ENCODE measurements at places on chromosomes 5 and 9.

DNA sequence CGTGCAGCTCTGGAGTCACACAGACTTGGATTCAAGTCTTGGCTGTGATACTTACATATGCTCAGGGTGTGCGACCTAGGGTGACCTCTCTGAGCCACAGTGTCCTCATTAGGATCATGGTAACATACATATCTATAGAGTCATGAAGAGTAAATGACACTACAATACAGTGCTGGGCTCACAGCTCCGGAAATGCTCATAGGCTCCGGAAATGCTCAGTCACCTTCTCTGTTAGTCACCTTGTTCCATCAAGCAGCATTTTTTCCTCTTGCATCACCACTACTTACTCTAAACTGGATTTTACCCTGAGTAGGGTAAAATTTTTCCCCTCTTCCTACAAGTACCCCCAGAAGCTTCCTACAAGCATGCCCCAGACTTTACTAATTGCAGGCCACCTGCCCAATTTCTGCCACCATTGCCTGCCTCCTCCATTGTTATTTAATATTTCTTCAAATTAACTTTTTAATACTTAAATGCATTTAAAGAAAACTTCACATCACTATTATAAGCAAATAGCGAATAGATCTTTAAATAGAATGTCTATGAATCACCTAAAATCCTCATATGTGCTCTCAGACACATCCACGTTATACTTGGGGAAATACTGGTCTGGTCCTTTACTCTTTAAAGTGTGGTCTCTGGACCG is 147.6 kb upstream of the SPRY4 start:
- DNase-seq, result no peak

DNA sequence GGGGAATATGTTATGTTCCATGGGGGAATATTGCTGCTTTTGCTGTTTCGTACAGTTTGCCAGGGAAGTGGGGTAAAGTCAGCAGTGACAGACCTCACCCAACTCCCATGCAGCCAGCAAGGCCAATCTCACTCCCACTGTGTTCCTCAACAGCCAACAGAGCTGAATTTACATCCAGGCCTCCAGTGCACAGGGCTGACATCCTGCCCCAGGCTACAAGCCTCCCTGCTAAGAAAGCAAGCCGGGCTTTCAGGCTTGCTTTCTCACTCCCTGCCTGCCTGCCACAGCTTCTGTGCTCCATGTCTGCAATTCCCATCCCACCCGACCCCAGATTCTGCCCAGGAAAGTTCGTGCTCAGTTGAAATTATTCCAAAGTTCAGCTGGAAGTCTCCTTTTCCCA is 25.5 kb upstream of the SNCAIP start:
- DNase-seq, result no peak

DNA sequence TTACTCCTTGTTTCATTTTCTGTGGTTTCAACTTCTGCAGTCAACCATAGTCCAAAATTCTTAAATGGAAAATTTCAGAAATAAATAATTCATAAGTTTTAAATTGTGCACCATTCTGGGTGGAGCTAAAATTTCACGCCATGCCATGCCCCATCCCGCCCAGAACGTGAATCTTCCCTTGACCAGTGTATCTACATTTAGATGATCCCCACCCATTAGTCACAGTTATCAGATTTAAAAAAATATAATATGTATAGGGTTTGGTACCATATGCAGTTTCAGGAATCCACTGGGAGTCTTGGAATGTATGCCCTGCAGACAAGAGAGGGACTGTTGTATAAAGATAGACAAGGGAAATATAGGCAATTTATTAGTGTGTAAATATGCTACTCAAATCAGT is 759.7 kb upstream of the ZNF608 start:
- DNase-seq, result no peak

- no peak for DNase-seq
Observed at GRCh38 chr5:77563475-77563874, 71.4 kb upstream of the WDR41 start.

- DNase-seq, result no peak
Observed at GRCh38 chr5:80229902-80230255, 26.0 kb downstream of the SERINC5 start.

DNA sequence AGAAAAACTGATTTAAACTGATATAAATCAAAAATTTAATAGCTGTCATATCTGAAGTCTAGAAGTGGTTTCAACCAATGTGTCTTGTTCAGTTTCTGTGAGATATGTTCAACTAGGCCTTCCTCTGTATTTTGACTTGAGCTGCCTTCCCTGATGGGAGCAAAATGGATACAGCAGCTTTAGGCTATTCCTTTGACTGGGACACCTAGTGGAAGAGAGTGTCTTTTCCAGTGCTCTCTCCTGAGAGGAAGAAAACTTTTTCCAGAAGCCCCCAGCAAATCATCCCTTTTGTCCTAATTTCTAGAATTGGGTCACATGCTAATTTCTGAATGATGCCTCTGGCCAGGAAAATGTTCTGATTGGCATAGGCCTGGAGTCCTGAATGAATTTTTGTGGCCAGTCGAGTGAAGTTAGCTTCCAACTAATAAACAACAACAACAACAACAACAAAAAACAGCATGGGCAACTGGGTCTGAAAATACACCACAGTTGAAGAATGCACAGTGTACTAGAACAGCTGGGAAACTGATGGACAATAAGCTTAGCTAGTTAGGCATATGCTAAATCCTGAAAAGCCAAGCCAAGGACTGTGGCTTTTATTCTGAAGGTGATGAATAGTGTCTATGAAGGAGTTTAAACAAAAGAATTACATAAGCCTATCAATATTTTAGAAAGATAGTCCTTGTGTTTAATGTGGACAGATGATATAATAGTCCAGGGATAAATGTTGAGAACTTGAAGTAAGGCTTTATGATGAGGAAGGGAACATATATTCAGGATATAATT is 125.7 kb downstream of the FBN2 start:
- DNase-seq, result no peak

DNA sequence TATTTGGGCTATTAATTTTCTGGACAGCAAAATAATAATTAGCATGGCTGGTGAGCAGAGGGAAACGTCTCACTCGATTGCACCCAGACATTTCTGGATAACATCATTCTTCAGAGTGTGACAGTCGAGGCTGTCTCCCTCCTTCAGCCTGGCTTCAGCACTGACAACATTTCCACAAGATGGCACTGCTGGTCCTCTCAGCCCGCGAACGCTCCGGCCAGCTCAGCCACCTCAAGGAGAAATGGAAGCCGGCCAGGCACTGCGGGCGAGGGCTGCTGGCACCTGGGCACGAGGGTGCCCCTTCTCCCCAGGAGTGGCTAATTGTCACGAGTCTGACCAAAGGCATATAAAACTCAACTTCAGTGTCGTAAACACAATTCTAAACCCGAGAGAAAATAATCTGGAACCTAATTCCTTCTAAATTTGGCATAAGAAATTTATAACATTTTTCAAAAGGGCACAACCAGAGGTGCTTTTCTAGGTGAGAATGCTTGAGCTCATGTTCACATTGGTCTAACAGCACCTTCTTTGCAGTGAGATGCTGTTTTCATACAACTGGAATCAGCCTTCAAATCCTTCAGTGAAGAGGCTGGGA is 65.9 kb downstream of the DAP start:
- DNase-seq, result peak; percentile 80

- no peak for DNase-seq
Observed at GRCh38 chr9:134410835-134411217, 84.6 kb downstream of the RXRA start.

DNA sequence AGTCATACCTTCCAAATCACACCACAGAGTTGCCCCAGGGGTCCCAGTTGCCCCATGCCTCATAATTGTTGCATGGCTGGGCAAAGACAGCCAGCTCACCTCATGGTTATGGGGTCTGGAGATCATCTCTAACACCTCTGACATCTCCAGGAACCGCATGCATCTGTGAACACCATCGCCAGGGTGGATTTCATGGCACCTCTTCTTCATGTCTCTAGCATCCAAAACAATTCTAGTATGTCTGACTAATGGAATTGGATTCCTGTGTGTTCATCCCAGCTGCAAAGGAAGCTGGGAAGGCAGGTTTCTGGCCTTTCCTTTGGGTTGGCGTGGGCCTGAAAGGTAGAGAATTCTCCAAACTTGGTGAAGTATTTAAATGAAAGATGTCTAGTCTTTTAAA is 122.3 kb upstream of the ABCA1 start:
- DNase-seq, result no peak

DNA sequence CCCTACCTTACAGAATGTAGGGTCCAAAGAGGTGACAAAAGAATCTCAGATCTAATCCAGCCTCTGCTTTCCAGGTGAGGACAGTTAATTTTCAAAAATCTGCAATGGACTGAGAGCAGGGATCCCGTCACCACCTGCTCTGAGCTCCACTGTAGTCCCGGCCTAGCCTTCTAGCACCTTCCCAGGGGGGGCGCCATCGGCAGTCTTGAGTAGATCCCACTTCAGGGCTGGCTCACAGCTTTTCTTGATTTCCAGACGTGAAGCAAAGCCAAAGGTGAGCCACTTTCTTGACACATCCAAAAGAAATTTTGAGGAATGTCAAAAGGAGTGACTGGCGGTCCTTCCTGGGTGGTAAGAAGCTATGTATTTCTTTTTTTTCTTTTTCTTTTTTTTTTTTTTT is 114.1 kb downstream of the SYK start:
- no peak for DNase-seq

DNA sequence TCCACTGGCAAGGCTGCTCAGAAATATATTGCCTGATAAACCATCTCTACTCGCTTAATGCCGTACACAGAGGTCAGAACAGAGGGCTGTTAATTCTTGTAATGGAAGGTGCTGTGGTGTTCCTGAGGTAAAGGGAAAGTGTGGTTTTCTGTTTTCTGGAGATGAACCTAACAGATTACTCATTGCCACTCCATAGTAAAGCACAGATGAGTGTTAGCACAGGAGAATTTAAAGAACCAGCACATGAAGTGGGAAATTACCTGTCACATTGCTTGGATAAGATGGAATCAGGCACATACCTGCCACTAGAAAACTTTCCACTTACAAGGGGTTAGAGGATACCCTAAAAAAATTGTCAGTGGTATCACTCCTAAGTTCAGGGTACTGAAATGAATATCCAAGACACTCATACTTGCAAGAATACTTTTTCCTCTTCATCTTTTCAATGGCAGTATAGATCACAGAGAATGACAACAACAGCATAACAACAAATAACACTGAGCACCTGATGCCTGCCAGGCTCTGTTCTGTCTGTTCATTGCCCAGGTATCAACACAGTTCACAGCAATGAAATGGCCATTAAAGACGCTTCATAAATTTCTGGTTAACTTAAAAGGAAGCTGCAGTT is 152.9 kb upstream of the GNA14 start:
- no peak for DNase-seq

DNA sequence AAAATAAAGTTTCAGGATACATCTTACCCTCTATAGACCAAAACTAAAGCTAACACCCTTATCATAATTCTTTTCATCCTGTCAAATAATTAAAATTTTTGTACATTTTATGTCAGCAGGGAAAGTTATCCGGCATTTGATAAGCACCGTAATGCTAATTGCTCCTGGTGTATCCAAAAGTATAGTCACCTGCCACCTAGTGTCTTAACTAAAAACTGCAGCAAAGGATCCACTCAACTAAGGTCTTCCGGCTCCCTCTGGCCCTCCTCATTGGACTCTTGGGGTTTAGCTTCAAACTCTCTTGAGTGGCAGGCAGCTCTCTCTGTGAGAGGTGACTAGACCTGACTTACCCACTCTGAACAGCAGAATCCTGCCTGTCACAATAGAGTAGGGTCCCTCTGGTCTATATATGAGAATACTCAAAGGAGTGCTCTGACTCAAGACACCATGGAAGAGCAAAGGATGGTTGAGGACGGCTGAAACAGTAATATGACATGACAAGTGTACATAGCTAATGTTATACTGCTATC is 60.4 kb upstream of the CAST start:
- DNase-seq, result no peak

DNA sequence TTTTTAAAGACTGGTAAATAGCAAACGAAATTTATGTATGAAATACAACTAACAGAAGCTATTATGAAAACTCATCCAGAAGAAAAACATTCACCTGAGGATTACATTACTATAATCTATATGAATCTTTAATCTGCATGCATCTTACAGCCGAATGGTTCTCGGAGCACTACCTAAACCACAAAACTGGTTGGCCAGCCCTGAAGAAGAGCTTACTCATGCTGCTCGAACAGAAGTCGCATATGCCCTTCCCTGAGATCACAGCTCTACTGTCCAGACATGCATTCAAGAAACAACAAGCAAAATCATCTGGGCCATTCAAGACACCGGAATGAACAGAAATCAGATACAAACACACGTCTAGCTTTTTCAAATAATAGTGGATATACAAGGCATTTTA is 931.0 kb upstream of the DMAC1 start:
- DNase-seq, result no peak

- DNase-seq, result no peak
Observed at GRCh38 chr5:163497315-163497714, 8.1 kb upstream of the MAT2B start.

- no peak for DNase-seq
Observed at GRCh38 chr5:150021491-150022157, 21.1 kb downstream of the HMGXB3 start.

- no peak for DNase-seq
Observed at GRCh38 chr5:155263381-155263780, 249.8 kb downstream of the KIF4B start.

GRCh38 chr5:9545136-9545991 is 511 bp downstream of the SEMA5A start:
- DNase-seq, result no peak

Measured in tibial artery (tissue), 4 donors.